ENCODE measurements at places on chromosomes 2 and 18.

DNA sequence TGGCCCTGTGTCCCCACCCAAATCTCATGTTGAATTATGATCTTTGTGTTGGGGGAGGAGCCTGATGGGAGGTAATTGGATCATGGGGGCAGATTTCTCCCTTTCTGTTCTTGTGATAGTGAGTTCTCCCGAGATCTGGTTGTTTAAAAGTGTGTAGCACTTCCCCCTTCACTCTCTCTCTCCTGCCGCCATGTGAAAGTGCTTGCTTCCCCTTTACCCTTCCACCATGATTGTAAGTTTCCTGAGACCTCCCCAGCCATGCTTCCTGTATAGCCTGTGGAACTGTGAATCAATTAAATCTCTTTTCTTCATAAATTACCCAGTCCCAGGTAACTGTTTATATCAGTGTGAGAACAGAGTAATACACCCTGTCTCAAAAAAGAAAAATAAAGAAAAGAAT, 25.5 kb downstream of the LRRFIP1 start:
- no peak for DNase-seq

- DNase-seq = no peak
Measured at GRCh38 chr18:41155025-41155424, 800.0 kb upstream of the PIK3C3 start.

GRCh38 chr18:78939105-78939504, 40.5 kb upstream of the SALL3 start:
- no peak for DNase-seq

DNA sequence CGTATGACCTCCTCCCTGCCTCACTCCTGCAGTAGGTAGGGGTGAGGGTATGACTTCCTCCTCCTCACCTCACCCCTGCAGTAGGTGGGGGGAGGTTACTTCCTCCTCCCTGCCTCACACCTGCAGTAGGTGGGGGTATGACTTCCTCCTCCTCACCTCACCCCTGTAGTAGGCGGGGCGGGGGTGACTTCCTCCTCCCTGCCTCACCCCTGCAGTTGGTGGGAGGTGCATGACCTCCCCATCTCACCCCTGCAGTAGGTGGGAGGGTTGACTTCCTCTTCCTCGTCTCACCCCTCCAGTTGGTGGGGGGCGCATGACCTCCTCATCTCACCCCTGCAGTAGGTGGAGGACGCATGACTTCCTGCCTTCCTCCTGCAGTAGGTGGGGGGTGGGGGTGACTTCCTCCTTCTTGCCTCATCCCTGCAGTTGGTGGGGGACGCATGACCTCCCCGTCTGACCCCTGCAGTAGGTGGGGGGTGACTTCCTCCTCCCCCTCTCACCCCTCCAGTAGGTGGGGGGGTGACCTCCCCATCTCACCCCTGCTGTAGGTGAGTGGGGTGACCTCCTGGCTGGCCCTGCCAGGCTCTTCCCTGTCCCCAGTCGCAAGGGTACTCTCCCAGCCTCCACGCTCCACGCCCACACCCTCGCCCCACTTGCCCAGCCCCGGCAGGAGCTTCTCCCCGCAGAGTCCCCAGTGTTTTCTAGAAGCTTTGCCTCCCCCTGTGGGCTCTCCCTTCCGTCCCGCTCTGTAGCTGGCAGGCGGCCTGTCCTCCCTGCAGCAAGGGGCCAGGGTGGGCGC, 39.3 kb downstream of the TSHZ1 start:
- DNase-seq = no peak

GRCh38 chr2:179265082-179265510, 464 bp upstream of the SESTD1 start:
- no peak for DNase-seq

- DNase-seq = no peak
Measured at GRCh38 chr2:181457741-181458425, 697 bp downstream of the ITGA4 start.

GRCh38 chr2:39241588-39241987, 2.2 kb downstream of the CDKL4 start:
- DNase-seq = no peak

DNA sequence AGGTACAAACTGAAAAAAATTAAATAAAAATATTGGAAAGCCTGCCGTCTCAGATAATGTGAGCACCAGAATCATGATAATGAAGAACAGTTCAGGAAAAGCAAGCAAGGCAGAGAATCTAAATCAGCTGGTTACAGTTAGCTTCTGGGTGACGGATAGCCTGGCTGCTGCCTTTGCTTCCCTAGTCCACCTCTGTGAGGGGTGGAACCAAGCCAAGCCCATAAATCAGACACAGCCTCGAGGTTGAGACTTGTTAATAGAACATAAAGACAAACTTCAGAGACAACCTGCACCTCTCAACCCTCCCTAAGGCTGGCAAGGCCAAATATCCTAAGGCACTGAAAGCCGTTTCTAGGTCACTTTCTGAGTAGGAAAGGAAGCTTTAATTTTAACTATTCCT, 334.7 kb upstream of the SLC39A10 start:
- peak; percentile 20 for DNase-seq

Measured in HTR-8/SVneo (cell line).